ENCODE measurements at places on chromosomes 11 and 22.
A peak's percentile ranks its signal among the peaks of the same experiment; 100 is the strongest.

- no peak for DNase-seq
Observed at GRCh38 chr11:92852946-92853345, 116.5 kb upstream of the MTNR1B start.

DNA sequence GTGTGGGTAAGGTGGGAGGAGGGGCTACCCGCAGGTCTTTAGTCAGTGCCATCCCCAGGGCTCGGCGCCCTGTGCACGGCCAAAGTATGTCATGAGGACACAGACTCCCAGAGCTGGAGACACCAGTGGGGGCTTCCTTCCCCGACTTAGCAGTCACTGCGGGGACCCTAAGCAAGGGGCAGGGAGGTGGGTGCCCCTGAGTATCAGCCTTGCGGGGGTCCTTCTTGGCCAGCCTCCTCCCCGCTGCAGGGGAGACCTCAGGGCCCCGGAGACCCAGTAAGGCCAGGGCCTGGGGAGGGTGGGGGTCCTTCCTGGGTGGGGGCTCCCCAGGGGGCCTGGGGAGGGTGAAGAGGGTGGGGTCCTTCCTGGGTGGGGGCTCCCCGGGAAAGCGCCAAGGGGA is 673.8 kb downstream of the BRD1 start:
- DNase-seq: no peak

- DNase-seq: no peak
Observed at GRCh38 chr22:36366291-36366708, 21.5 kb downstream of the MYH9 start.

GRCh38 chr11:65552388-65552951 is 5.7 kb downstream of the LTBP3 start:
- DNase-seq: no peak

DNA sequence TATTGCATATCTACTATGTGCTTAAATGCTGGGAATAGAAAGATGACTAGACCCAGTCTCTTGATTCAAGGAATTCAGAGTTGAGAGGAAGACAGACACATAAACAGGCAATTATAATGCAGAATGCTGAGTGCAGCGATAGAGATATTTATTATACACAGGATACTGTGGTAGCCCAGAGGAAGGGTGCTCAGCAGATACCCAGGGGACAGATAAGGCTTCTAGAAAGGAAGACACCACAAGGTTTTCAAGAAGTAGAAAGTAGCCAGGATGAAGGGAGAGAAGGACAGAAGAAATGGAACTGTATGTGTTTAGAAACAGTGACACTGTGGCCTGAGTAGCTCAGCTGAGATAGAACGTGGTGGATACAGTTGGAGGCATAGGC is 79.4 kb upstream of the NNMT start:
- no peak for DNase-seq

GRCh38 chr11:115321605-115322289 is 182.5 kb downstream of the CADM1 start:
- DNase-seq: peak; percentile 70

- no peak for DNase-seq
Observed at GRCh38 chr11:67615728-67616430, 9.1 kb downstream of the NDUFV1 start.

DNA sequence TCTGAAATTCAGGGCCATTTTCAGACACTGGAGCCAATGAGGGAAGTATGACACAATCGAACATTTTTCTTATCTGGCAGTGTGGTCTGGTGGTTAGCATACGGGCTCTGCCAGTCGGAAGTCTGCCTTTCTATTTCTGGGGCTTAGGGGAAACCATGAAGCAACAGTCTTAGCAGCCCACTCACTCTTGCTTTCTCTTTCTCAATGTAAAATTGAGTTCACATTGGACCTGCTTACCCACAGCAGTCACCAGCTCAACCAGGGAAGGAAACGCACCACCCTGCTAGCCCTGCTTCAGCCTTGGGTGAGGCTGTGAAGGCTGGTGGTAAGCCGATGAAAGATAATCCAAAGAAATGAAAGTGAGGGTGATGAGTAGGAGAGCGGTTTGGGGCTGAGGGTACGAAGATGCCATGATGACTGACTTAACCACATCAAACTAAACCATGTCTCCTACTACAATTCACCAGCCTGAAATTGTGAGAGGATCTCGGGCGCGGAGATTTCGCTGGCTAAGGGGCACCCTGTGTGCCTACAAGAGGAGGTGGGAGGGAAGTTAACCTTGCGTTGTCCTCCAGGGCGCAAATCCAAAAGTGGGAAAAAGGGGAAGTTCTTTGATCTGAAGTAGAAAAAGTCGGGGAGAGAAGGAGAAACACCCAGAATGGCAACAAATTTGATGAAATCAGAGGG is 2.0 kb upstream of the LMO2 start:
- no peak for DNase-seq

DNA sequence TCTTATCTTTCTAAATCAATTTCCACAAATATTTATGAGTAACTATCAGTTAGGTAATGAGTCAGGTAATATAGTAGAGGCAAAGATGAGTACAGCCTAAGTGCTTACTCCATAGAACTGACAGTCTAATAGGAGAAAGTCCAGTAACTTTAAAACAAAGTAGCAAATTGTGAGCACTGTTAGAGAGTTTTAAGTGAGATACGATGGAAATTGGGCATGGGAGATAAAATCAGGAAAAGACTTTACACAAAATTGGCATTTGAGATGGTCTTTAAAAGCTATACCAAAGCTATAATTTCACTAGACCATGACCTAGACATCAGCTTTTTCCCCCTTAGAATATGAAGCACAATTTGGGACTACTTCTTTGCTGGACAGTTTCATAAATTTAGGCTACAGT is 113.7 kb downstream of the CSTPP1 start:
- DNase-seq: no peak
